Peyer's patch (tissue), 4 donors: ENCODE measurements at places on chromosomes 3 and 15.

GRCh38 chr3:152321200-152321954 is 52.6 kb downstream of the MBNL1 start:
- no peak for DNase-seq

GRCh38 chr3:186930143-186930640 is at the start of gene ST6GAL1:
Gene ST6GAL1, plus strand, starts transcription at chr3:186930526. Its CDS starts 112,178 bp downstream, at chr3:187042704.
- DNase-seq: peak; percentile 90

DNA sequence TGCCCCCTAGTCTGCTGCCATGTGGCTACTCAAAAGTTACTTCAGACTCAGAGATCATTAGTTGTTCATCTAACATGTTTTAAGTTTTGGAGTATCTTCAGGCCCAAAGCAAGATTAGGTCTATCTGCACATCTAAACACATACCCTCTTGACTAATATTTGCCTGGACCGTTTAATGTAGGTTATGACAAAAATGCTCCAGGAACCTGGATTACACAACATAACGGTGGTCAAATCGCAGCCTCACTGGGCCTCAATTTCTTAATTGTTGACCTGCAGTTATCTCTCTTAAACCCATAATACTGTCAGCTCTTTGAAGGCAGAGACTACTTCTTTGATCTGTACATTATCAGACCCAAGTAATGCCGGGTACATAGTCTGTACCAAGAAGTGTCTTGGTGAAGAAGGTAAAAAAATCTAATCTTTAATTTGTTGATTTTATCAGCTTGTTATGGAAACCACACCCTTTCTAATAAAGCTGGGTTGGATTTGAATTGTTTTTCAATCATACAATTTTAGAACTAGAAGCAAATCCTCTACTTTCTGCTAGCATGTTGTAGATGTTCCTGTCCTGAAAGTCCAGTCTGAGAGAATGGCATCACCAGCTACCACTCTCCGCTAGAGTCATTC is 3.6 kb downstream of the SNRK start:
- no peak for DNase-seq

DNA sequence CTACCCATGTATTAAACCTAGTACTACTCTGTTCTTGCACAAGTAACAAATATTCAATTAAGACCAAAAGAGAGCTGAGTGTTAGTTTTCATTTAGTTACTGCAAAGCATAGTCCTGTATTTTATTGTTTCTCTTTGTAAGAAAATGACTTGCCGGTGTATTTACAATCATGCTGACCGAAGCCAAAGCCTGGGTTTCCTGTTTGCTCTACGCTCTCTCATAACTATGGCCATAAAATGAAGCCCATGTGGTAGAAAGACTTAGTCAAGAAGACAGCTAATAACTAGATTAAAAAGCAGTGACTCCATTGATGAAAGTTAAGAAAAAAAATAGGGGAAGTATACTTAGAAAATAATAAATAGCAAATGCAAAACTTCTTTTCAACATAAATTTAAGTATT is 479.9 kb downstream of the CNTN4 start:
- no peak for DNase-seq
